ENCODE measurements at places on chromosomes 1 and 21. TPM values are rescaled to one million over a fixed set of nuclear protein-coding genes. Genes with fewer than 3 reads are reported as not detected.

Gene ZNF670
- total RNA-seq = 5.4 TPM

Gene RYR2
- total RNA-seq = 0.07 TPM

Gene ADAM15
- 90.0 TPM for total RNA-seq

Gene CLCA1
- total RNA-seq = not detected

Gene WDR64
- not detected for total RNA-seq

Gene OR6K3
- total RNA-seq = not detected

Gene IFFO2
- 13.2 TPM for total RNA-seq
